ENCODE measurements at places on chromosomes 7 and 10. TPM values are rescaled to one million over a fixed set of nuclear protein-coding genes. Genes with fewer than 3 reads are reported as not detected.

PRTFDC1 gene
- 17.2 TPM for total RNA-seq

MET gene
- 21.6 TPM for total RNA-seq

ARF5 gene
- 86.4 TPM for total RNA-seq

OR2A1 gene
- 0.36 TPM for total RNA-seq

FBXL13 gene
- 2.1 TPM for total RNA-seq

ATAD1 gene
- 45.3 TPM for total RNA-seq

CYP3A4 gene
- total RNA-seq = not detected

FGL2 gene
- total RNA-seq = 68.5 TPM

TCAF2 gene
- 2.9 TPM for total RNA-seq

ANKRD16 gene
- total RNA-seq = 9.9 TPM

RTKN2 gene
- total RNA-seq = not detected

- no peak for DNase-seq
Measured at GRCh38 chr7:37050801-37051200, 326.5 kb upstream of the AOAH start.

DNA sequence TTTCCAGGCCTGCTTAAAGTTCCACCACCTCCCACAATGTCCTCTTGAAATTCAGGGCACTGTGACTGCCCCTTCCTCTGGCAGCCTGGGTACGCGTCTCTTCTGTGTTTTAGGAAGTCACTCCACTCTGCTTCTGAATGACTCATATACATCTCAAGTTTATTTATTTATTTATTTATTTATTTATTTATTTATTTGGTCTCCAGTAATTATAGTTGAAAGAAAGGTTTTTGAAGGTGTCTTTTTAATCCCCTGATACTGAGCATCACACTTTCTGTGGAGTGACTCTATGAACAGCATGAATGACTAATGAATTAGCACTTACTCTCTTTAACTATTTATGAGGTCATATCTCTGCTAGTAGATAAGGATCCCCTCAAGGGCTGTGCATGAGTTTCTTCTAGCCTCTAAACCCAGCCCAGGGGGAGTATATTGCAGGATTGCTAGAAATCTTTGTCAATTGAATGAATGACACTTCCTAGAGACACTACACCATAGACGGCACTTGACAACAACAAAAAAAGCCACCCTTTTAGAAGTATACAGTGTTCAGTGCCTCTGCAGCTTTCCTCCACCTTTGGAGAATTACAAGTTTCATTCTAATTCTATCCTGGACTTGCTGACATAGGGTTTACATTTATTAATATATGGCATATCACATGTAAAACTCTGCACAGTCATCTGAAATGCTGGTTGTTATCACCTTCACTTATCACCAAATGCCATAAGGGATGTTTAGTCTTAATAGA lies 2.1 kb downstream of the MACC1 start:
- DNase-seq = no peak

- DNase-seq = no peak
Measured at GRCh38 chr10:3769556-3769955, 15.5 kb downstream of the KLF6 start.

GRCh38 chr10:60187691-60188090 lies 202.0 kb downstream of the ANK3 start:
- no peak for DNase-seq

GRCh38 chr7:27520815-27521790 lies 141.6 kb downstream of the HIBADH start:
- DNase-seq = peak; percentile 78

- DNase-seq = no peak
Measured at GRCh38 chr7:143960813-143961610, 6.4 kb downstream of the OR2F1 start.

GRCh38 chr7:88866265-88866863 lies 70.8 kb upstream of the TEX47 start:
- no peak for DNase-seq

DNA sequence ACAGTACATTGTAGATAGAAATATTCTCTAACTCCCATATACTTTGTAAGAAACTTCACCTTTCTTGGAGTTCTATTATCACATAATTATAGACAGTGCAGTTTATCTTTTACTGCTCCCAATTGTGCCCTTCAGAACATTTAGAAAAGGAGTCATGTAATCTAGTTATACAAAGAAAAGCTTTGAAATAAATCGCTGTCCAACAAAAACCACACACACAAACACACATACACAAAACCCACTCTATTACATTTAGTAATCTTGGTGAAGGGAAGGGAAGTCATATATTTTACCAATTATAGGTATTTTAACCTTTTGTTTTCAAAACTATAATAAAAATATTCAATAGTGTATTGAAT lies 26.9 kb downstream of the ARL4A start:
- DNase-seq = no peak

GRCh38 chr10:115963848-115964247 lies 309.2 kb downstream of the GFRA1 start:
- no peak for DNase-seq

DNA sequence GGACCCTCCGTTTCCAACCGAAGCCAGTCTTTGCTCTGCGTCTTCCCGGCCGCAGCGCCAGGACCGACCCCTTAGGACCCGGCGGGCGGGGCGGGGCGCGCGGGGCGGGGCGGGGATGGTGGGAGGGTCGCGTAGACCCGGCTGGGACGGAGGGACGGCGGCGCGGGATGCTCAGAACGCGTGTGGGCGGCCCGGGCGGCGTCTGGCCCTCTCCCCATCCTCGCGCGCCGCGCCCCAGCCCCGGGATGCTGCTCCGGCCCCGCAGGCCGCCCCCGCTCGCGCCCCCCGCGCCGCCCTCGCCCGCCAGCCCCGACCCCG lies at the start of gene UTF1:
Gene UTF1 (plus strand): TSS at position 174 of the 318 bp plus-strand sequence. CDS start 72 bp downstream, at position 246.
- no peak for DNase-seq

DNA sequence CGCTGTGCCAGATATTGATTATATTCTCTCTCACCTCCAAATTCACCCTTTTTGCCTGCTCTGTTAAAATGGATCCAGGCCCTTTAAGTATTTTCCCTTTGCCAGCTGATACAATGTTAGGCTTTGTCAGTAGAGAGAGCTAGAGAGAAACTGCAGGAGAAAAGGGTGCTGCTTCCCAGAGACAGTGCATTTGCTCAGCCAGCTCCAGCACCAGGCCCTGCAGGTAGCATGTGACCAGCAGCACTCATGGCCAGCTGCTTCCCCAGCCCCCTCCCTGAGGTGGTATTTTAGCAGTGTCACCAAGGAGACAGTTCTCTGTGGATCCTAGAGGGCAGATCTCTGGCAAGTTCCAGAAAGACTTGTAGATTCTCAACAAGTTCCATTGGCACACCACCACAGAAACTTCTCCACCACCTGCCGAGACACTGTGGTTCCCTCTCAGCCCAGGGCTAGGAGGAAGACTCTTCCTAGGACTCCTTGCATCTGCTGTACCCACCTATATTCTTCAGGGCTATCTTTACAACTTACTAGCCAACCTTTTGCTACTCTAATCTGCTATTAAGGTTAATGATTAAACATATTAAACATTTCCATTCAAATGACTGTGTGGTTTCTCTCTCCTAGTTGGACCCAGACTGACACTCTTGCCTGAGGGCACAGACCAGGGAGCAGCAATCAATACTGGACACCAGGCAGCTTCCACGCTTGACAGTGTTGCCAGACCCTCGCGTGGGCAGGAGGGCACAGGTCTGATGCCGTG lies 35.6 kb upstream of the ADAM12 start:
- DNase-seq = no peak

- DNase-seq = no peak
Measured at GRCh38 chr10:59177031-59177797, 771 bp downstream of the PHYHIPL start.

GRCh38 chr7:91151916-91152315 lies 112.3 kb upstream of the FZD1 start:
- DNase-seq = no peak

DNA sequence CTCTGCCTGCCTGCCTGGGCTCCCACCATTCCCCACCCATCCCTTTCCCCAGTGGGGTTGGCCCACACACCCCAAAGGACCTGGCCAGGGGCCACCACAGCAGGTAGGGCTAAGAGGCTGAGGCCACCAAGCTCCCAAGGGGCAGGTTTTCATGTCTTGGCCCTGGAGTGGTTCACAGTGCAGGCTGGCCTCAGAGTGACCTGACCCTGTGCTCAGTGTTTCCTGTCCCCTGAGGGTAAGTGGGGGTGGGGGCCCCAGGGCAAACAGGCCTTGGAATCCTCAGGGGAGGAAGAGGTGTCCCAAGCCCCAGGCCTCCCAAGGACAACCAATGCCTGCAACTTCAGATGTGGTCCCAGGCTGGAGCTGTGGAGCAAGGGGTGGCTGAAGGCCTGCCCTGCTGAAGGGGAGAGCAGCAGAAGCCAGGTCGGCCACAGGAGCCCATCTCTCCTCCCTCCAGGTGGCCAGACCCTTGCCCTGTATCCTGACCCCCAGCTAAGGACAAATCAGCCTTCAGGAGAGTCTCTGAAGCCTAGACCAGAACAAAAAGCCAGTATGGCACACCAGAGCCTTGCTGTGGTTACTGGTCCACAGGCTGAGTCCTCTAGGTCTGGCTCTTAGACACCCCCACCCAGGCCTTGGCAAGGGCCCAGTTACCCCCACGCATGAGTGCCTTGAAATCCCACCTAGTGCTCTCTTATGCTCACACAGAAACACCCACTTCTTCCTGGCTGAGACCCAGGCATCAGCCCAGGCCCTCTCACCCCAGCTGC lies 27.6 kb downstream of the POLL start:
- peak; percentile 59 for DNase-seq

- no peak for DNase-seq
Measured at GRCh38 chr7:127961786-127962453, 69.3 kb downstream of the LRRC4 start.

DNA sequence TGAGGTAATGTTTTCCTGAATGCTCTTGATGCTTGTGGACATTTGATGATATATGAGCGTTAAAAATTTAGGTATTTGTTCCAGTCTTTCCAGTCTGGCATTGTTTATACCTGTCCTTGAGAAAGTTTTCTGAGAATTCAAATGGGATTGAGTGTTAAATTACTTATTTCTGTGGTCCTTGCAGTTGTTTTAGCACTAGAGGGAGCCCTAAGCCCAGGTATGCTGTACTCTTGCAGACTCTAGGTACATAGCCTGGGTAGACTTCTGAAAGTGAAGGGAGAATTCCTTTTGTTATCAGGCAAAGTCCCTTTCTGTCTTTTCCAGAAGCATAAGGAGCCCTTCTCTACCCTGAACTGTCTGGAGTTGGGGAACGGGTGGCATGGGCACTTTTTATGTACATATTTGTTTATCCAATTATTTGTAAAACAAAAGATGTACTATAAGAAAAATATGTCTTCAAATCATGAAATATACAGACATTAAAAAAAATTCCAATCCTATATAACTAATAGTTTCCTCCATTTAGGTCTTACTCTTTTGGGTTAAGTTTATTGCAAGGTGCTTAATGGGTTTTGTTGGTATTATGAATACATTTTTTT lies 262.1 kb downstream of the ATRNL1 start:
- DNase-seq = no peak

- DNase-seq = no peak
Measured at GRCh38 chr7:139901901-139902300, 72.8 kb downstream of the TBXAS1 start.

DNA sequence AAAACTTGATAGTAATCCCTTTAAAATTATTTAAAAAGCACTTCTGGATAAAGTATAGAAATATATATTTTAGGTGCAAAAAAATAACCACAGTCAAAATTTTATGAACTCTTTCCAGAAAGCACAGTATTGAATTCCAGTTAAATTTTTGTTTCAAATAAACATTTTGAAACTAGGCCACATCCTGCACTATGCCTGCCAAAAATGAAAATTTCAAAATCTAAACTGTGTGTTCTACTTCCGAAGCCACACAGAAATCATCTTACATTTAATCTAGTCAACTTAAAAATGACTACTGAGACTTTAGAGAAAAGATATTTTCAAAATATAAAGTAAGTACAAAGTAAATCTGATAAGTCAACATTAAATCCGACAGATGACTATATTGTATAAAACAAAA lies 50.0 kb downstream of the MAGI2 start:
- DNase-seq = no peak
